Activated CD4-positive, alpha-beta T cell treated with anti-CD3 and anti-CD28 coated beads, Interleukin-2, amount 50 U/mL, for 4 hours (primary cell): ENCODE measurements at places on chromosomes 12 and 14.

DNA sequence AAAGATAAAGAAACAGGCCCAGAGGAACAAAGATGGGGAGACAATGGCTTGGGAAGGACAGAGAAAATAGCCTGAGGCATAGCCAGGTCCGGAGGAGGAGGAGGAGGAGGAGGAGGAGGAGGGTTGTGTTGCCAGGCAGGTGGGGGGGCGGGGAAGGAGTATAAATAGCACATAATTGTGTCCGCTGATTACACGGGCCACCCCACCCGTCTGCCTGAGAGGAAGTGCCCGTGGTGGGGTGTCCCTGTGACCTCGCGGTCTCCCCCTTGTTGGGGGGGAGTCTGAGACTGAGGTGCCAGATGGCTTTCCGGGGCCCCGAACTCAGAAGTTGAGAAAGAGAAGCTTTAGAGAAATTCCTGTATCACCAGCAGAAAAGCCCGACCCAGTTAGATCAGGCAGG is 1.9 kb upstream of the SP7 start:
- no peak for DNase-seq

DNA sequence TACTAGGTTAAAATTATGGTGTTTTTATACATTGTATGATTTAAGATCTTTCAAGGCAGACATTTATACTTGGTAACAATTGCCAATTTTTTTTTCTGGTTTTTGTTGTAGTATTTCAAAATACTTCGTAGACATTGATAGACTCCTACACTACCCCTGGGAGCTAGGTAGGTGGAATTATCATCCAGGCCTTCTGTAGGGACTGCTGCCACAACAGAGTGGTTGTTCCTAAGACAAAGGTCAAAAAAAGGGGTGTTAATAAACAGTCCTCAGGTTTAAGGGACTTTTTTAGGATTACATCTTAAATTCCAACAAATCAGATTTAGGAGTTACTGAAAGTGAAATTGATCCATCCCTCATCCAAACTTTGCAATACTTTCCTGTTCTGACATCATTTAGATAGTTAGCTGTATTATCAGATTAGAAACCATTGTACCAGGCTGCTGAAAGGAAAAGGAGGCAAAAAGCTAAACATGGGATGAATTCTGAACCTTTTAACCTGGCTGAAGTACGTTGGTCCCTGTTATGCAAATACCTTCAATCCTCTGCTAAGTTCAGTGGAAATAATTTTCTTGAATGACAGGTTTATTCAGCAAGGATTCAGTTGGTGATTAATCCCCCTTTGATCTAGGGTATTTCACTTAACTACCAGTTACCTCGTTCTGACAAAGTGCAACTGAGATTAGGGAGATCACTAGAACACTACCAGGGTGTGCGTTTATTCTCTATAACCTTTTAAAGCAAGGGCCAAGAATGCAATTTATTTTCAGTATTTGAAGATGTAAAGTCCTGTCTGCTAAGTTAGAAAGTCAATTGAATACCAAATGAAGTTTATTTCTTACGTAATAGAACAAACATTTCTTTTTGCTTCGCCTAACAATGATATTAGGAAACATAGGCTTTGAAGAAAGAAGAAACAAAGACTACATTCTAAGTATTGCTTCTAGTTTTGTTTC is 23.2 kb downstream of the AP5M1 start:
- no peak for DNase-seq

DNA sequence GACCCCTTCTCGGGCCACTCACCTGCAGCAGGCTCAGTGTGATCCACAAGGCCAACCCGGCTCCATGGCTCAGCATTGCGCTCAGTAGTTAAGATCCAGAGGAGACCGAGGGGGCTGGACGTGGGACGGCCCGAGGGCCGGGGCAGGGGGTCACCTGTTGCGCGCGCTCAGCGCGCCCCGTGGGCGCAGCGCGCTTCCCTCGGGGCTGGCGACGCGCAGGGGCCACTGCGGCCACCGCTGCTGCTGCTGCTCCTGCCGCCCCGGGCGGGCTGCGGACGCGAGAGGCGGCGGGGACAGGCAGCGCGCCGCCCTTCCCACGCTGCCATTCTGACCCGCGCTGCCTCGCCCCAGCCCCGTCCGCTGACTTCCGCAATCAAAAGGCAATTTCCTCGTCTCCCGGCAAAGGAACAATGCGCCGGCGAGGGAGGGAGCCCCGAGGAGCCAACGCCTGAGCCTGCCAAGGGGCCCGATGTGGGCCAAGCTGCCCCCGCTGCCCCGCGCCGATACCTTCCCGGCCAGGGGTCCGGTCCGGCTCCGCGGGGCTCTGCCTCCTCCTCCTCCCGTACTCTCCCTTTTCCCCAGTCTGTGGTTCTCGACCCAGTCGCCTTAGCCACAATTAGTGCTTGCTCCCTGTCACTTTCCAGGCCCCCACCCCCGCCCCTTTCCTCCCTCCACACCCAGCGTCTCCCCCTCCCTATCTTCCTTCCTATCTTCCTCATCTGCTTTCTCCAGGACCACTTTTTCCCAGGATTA is 27.3 kb downstream of the PTPRB start:
- no peak for DNase-seq

DNA sequence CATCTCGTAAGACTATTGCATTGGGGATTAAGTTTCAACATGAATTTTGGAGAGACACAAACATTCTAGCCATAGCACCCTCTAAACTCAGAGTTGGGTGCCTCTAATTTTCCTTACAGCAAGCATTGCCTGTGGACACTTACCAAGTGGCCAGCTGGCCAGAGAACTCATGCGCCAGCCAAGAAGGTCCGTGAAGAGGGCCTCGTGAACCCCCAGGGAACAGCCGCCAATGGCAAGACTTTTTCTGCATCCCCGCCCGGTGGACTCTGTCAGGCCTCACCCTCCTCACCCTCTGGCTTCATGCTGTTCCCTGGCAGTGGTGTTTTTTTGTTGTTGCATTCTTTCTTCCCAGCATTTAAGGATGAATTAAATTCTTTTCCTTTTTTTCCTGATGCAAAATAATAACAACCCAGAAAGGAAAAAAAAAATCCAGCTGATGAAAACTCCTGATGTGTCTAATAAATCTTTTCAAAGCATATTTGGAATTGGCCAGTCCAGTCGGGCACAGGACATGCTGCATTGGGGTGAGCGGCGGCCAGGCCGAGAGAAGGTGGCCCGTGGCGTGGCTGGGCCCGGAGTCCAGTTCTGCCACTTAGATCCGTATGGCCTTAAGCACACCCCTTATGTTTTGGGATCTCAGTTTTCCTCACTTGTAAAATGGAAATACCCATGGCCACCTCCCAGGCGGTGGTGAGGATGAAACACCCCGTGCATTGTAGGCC is 191.9 kb upstream of the DIO3 start:
- no peak for DNase-seq

DNA sequence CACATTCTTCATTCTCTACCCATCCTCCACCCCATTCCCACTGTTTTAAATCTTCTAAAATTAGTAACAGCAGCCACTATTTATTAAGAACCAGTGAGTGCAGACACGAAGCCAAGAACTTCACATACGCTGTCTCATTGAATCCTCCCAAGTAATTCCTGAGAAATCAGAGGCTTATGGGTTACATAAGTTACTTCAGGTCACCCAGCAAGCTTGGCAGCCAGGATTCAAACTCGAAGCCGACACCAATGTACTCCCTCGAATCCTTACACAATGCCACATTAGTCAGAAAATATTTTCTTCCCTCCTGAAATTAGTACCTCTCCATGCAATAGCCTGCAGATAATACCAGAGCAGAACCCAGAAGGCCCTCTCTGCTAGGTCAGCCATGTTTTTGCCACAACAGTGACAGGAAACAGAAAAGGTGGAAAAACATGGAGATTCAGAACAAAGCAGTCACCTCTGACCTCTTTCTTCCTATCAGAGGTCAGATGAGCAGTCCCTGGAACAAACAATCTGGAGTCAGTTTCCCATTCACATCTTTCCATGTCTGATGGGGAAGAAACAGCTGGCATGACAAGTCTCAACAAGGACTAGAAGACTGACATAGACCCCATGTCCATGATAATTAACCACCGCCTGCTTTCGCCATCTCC is 16.4 kb downstream of the NID2 start:
- no peak for DNase-seq

GRCh38 chr14:88521818-88522217 is 33.0 kb downstream of the PTPN21 start:
- DNase-seq = no peak

DNA sequence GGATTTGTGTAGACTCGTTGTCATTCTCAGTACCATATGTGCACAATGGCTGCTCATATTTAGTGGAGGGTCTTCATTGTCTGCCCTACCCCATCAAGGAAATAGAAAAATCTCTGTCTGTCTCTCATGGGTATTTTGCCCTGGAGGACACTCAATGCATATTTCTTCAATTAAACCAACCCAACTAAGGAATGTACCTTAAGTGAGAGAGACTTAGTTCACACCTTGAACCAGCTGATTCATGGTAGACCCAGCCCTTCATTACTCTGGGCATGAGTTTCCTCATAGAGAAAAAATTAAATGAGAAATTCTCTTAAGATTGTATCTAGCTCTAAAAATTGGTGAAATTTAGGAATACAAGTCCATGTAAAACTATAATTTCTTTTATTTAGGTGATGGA is 107.1 kb upstream of the PLEKHG7 start:
- DNase-seq = no peak

GRCh38 chr12:3044141-3044630 is 33.0 kb upstream of the TSPAN9 start:
- no peak for DNase-seq

DNA sequence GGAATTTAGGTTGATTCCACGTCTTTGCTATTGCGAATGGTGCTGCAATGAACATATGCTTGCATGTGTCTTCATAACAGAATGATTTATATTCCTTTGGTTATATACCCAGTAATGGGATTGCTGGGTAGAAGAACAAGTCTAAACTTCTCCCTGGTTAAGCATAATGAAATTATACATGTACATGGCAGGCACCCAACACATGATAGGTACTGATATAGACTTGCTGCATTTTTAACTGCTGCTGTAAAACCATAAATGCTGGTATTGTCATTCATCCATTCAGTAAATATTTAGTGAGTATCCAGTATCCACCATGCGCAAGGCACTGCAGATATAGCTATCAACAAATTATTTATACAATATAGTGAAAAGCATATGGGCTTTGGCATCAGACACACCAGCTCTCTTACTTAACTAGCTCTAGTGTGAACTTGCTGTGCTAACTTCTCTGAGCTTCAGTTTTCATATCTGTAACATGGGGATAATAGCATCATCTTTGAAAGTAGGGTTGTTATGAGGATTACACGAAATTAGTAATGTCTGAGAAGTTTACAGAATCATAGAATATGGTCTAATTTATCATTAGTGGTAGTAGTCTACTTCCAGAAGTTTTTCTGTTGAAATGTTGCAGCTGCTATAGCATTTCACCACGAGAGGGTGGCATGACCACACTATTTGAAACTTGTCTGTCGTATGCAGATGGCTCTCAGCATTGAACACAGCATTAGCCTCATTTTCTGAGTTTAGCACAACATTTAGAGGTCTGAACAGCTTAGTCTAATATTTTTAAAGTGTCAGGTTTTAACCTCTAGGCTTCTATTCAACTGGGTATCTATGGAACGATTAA is 32.0 kb upstream of the SEL1L start:
- DNase-seq = no peak

DNA sequence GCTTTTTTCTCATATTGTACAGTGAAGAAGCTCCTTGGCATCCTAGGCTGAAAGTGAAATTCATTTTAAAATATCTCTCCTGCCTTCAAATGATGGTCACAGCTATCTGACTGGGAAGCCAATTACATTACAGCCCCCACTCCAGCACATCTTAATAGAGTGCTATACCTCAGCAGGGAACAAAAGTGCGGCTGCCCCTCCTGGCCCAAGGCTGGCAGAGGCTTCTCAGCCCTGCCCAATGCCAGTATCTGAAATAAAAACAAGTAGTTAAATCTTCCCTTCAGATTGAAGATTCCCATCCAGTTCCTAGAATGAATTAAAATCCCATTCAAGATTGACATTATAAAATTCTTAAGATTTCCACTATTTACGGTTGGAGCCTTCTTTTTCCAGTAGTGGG is 54.9 kb upstream of the GNG2 start:
- DNase-seq = no peak

DNA sequence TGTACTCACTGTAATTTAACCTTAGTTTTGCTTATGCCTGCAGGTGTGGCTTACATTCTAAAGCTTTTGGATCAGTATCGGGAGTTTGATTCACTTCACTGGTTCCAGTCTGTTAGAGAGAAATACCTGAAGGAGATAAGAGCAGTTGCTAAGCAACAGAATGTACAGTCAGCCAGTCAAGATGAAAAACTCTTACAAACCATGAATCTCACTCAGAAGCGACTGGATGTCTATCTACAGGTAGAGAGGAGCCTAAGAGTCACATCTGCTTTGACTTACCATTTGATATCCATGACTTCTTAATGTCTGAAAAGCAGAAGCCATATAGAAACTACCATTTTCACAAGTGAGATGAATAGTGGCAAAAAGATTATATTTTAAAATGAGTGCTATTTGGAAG is 56.5 kb downstream of the WASHC4 start:
- no peak for DNase-seq

GRCh38 chr12:56189918-56190694 is 823 bp upstream of the SMARCC2 start:
- DNase-seq = peak; percentile 72

- no peak for DNase-seq
Observed at GRCh38 chr14:75452324-75452723, 24.5 kb downstream of the JDP2 start.

- DNase-seq = no peak
Observed at GRCh38 chr14:59330455-59330854, 134.7 kb downstream of the GPR135 start.

DNA sequence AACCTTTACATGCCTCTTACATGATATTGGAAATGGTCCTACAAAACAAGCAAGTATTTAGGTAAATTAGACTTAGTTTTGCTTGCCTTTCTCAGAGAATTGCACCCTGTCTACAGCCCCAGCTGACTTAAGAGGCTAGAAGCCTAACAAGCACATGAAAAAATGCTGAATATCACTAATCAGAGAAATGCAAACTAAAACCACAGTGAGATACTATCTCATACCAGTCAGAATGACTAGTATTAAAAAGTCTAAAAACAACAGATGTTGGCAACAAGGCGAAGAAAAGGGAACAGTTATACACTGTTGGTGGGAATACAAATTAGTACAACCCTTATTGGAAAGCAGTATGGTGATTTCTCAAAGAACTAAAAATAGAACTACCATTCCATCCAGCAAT is 103.8 kb downstream of the EGLN3 start:
- no peak for DNase-seq

DNA sequence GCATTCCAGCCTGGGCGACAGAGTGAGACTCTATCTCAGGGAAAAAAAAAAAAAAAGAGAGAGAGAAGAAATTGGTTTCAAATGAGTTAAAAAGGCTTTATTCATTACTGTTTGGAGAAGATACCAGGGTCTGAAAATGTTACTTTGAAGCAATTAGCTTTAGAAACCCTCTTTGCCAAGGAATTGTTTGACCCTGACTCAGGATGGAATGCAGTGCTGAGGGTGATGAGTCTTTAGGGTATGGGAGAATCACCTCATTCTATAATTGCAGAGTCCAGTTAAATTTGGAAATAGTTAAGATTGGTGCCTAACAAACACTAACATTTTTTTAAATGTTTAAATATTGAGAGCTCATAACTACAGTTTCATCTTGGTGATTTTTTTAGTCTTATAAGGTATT is 13.3 kb downstream of the RAP1B start:
- no peak for DNase-seq
